Cortex of kidney (tissue), 1 donor: ENCODE measurements at places on chromosomes 6 and 20.

DNA sequence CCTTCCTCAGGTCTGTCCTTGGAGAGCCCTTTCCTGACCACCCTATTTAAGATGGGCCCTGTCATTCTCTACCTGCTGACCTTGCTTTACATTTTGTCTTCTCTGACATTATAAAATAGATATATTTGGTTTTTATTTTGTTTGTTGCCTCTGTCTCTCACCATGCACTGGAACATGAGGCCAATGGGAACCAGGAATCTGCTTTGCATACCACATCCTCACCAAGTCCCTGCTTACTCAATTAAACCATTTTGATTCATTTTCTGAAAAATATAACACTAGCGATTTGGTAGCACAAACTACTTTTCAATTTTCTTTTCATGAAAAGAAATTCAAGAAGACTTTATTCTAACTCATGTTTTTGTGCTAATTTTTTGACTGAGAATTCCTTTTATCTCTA lies 32.8 kb upstream of the POPDC3 start:
- no peak for DNase-seq

DNA sequence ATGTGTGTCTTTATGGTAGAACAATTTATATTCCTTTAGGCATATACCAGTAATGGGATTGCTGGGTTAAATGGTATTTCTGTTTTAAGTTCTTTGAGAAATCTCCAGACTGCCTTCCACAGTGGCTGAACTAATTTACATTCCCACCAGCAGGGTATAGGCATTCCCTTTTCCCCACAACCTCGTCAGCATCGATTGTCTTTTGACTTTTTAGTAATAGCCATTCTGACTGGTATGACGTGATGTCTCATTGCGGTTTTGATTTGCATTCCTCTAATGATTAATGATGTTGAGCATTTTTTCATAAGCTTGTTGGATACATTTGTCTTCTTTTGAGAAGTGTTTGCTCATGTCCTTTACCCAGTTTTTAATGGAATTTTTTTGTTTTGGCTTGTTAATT lies 5.3 kb upstream of the TASP1 start:
- no peak for DNase-seq

- DNase-seq = no peak
These were observed 231.9 kb downstream of the DLL1 start for GRCh38 chr6:170058878-170059485.

- no peak for DNase-seq
These were observed 12.0 kb downstream of the RNF114 start for GRCh38 chr20:49948178-49948577.

- DNase-seq = no peak
These were observed 2.5 kb downstream of the SCRT2 start for GRCh38 chr20:672963-673602.

GRCh38 chr20:50472693-50473664 lies 37.2 kb upstream of the PTPN1 start:
- DNase-seq = no peak
